ENCODE measurements at places on chromosomes 5 and 9. TPM values are rescaled to one million over a fixed set of nuclear protein-coding genes. Genes with fewer than 3 reads are reported as not detected.
A peak's percentile ranks its signal among the peaks of the same experiment; 100 is the strongest.

- no peak for DNase-seq
- no peaks in the 10 kb centered on the region for H3K4me1 ChIP-seq
- no peaks in the 10 kb centered on the region for H3K27me3 ChIP-seq
- H3K4me3 ChIP-seq = no peak overlapping the region
- H3K27ac ChIP-seq = no peak overlapping the region
Measured at GRCh38 chr5:38563624-38564023, 7.2 kb upstream of the LIFR start.

DNA sequence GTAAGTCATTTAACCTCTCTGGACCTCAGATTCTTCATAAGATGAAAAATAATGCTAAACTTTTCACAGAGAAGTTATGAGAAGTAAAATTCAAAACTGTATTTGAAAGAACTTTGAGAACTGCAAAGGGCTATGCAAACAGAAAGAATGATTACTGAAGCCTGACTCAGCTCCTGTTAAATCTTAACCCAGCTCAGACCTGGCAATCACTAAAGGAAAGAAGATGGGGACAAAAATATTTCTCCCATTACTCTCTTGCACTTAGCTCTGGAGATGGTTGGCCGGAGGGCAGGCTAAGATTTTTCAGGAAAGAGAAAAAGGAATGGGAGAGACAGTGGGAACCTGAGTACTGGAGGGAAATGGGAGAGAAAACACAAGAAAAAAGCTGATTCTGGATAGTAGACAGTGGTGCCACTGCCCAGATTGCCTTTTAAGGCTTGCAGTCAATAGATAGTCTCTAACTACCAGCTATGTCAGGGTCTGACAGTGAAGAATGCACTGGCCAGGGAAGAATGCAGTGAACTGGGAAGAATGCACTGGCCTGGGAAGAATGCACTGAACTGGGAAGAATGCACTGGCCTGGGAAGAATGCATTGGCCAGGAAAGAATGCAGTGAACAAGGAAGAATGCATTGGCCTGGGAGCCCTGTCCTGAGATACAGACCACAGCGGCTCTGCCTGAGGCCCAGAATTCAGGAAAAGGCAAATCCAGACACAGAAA lies 25.2 kb upstream of the CEMIP2 start:
- no peaks in the 10 kb centered on the region for H3K36me3 ChIP-seq
- H3K4me1 ChIP-seq = no peaks in the 10 kb centered on the region
- DNase-seq = no peak
- H3K27ac ChIP-seq = no peak overlapping the region
- no peaks in the 10 kb centered on the region for H3K27me3 ChIP-seq

- no peaks in the 10 kb centered on the region for H3K27me3 ChIP-seq
- peaks cover 6% of the 10 kb centered on the region for H3K4me1 ChIP-seq
- H3K36me3 ChIP-seq = no peaks in the 10 kb centered on the region
- H3K4me3 ChIP-seq = no peak overlapping the region
Measured at GRCh38 chr5:78908173-78909061, 76.7 kb downstream of the ARSB start.

DNA sequence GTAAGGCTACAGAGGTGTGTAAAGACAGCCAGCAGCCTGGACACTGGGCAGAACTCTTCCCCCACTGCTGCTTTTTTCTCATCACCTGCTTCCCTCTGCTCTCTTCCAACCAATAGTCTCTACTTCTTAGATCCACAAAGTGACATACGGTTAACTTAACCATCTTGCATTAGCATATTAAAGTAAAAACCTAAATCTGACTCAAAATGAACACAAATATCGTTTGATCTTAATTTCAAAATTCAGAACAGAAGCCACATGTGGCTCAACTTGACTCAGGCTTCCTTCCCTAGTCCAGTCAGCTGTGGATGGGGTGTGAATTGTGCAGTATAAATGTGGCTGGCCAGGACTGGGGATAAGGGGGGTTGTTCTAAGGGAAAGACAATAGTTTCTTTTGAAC lies 114.3 kb downstream of the STARD4 start:
- H3K36me3 ChIP-seq = no peaks in the 10 kb centered on the region
- H3K4me3 ChIP-seq = no peak overlapping the region
- H3K27me3 ChIP-seq = no peaks in the 10 kb centered on the region
- no peaks in the 10 kb centered on the region for H3K4me1 ChIP-seq

GRCh38 chr9:93658184-93658925 lies 82.0 kb downstream of the PHF2 start:
- H3K4me3 ChIP-seq = no peak overlapping the region
- H3K36me3 ChIP-seq = peaks cover 41% of the 10 kb centered on the region
- no peak for DNase-seq
- no peaks in the 10 kb centered on the region for H3K27me3 ChIP-seq

- no peak for DNase-seq
- H3K36me3 ChIP-seq = no peaks in the 10 kb centered on the region
- no peaks in the 10 kb centered on the region for H3K4me1 ChIP-seq
- peak overlapping the region; percentile 65 for H3K27ac ChIP-seq
Measured at GRCh38 chr5:41195228-41195627, 18.1 kb downstream of the C6 start.

- H3K36me3 ChIP-seq = no peaks in the 10 kb centered on the region
- DNase-seq = no peak
- H3K27ac ChIP-seq = no peak overlapping the region
- H3K4me1 ChIP-seq = no peaks in the 10 kb centered on the region
Measured at GRCh38 chr5:78433972-78434371, 73.6 kb downstream of the SCAMP1 start.

GRCh38 chr5:86756839-86757238 lies 139.1 kb downstream of the COX7C start:
- DNase-seq = no peak
- no peaks in the 10 kb centered on the region for H3K27me3 ChIP-seq
- no peaks in the 10 kb centered on the region for H3K36me3 ChIP-seq
- H3K4me1 ChIP-seq = no peaks in the 10 kb centered on the region
- H3K27ac ChIP-seq = no peak overlapping the region

- no peaks in the 10 kb centered on the region for H3K4me1 ChIP-seq
- DNase-seq = no peak
- no peak overlapping the region for H3K4me3 ChIP-seq
- no peak overlapping the region for H3K27ac ChIP-seq
Measured at GRCh38 chr9:98568234-98568908, 140.4 kb downstream of the GABBR2 start.

DNA sequence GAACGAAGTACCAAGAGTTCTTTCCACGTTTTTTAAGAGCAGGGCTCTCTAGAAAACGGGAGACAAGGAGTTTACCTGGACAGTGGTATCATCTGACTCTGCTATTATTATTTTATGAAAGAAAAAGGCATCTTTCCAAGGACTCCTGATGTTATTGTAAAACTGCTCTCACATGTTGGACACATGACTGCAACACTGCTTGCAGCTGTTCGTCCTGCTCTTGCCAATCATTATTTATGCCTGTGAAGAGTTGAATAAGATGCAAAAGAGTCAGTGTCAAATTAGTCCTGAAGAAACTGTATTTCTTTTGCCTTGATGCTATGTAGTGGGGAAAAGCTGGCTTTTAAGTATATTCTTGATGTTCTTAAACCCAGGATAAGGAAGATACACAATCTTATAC lies 284.5 kb upstream of the PTGER4 start:
- H3K4me3 ChIP-seq = no peak overlapping the region
- H3K36me3 ChIP-seq = no peaks in the 10 kb centered on the region
- H3K4me1 ChIP-seq = no peaks in the 10 kb centered on the region
- no peak overlapping the region for H3K27ac ChIP-seq
- DNase-seq = no peak

GRCh38 chr5:52870448-52870847 lies 82.7 kb downstream of the ITGA1 start:
- no peak overlapping the region for H3K27ac ChIP-seq
- H3K4me3 ChIP-seq = no peak overlapping the region
- peaks cover 7% of the 10 kb centered on the region for H3K36me3 ChIP-seq
- DNase-seq = peak; percentile 65
- no peaks in the 10 kb centered on the region for H3K4me1 ChIP-seq

- no peaks in the 10 kb centered on the region for H3K27me3 ChIP-seq
- H3K4me3 ChIP-seq = no peak overlapping the region
- no peak overlapping the region for H3K27ac ChIP-seq
Measured at GRCh38 chr5:59782856-59783255, 110.7 kb downstream of the PDE4D start.

DNA sequence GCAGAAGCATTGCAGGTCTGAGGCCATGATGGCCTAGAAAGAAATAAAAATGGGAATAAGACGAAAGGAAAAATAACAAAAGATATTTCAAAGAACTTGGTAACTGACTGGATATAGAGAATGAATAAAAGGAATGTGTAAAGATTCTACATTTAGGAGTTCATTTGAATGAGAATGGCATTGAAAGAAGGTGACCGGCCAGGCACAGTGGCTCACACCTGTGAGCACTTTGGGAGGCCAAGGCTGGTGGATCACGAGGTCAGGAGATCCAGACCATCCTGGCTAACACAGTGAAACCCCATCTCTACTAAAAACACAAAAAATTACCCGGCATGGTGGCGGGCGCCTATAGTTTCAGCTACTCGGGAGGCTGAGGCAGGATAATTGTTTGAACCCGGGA lies 8.6 kb downstream of the ZBTB26 start:
- H3K4me3 ChIP-seq = no peak overlapping the region
- H3K4me1 ChIP-seq = no peaks in the 10 kb centered on the region
- no peak overlapping the region for H3K27ac ChIP-seq
- H3K27me3 ChIP-seq = no peaks in the 10 kb centered on the region

GRCh38 chr9:120916991-120917880 lies 9.4 kb downstream of the TRAF1 start:
- no peak for DNase-seq
- peaks cover 4% of the 10 kb centered on the region for H3K4me1 ChIP-seq
- no peaks in the 10 kb centered on the region for H3K27me3 ChIP-seq
- no peaks in the 10 kb centered on the region for H3K36me3 ChIP-seq

GRCh38 chr5:59268756-59269415 lies 624.6 kb downstream of the PDE4D start:
- H3K27ac ChIP-seq = no peak overlapping the region
- no peak overlapping the region for H3K4me3 ChIP-seq
- no peaks in the 10 kb centered on the region for H3K36me3 ChIP-seq
- no peaks in the 10 kb centered on the region for H3K4me1 ChIP-seq

DNA sequence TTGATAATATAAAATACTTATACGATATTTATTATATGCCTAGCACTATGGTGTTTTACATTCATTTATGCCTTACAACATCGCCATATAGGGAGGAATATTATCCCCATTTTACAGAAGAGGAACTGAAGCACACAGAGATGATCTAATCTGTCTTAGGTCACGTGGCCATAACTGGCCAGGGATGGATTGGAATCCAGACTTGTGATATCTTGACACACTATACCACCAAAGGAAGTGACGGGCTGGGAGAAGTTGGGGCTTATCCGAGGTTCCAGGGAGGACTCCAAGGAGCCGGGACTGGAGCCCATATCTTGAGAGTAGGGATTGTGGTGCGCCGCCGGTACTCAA lies 129.8 kb downstream of the TMEM174 start:
- H3K27me3 ChIP-seq = peaks cover 83% of the 10 kb centered on the region
- DNase-seq = no peak
- no peak overlapping the region for H3K4me3 ChIP-seq
- no peak overlapping the region for H3K27ac ChIP-seq

GRCh38 chr9:68719847-68720246 lies 14.8 kb downstream of the PIP5K1B start:
- H3K4me1 ChIP-seq = no peaks in the 10 kb centered on the region
- no peaks in the 10 kb centered on the region for H3K27me3 ChIP-seq
- H3K4me3 ChIP-seq = no peak overlapping the region

DNA sequence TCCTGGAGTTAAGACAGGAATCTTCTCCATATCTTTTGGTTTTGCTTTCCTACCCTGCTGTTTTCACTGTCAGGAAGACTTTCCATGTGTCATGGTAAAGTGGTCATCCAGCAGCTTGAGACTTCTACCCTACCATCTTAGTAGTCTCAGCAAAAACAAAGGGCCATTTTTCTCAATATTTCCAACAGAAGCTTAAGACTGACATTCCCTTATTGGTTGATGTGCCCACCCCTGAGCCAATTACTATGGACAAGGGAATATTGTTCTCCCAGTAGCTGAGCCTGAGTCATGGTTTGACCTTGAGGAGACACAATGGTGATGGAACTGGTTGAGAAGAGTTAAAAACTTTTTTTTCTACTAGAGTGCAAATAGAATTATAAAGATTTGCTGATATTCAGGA lies 105.6 kb downstream of the CSNK1G3 start:
- H3K4me3 ChIP-seq = no peak overlapping the region
- no peak for DNase-seq
- H3K27ac ChIP-seq = no peak overlapping the region
- no peaks in the 10 kb centered on the region for H3K27me3 ChIP-seq

GRCh38 chr9:124855566-124855943 lies 2.3 kb downstream of the WDR38 start:
- H3K27ac ChIP-seq = no peak overlapping the region
- H3K27me3 ChIP-seq = no peaks in the 10 kb centered on the region
- H3K4me3 ChIP-seq = no peak overlapping the region
- no peaks in the 10 kb centered on the region for H3K36me3 ChIP-seq
- H3K4me1 ChIP-seq = peaks cover 9% of the 10 kb centered on the region
- DNase-seq = no peak

DNA sequence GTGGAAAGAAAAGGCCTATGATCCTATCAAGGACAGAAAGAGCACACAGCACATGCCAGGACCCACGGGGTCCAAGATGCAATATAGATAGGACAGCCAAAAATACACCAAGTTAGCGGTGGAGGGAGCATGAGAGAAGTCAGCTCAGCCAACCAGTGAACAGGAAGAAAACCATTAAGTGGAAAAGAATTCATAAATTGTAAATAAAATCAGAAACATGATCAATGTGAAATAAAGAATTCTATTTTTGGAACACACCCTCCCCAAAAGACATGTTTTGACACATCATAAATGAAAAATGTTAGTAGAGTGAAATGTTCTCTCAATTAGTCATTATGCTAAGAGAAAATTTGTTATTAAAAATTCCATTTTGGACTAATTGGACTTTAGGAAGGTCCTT lies 35.6 kb downstream of the ATPSCKMT start:
- H3K4me1 ChIP-seq = no peaks in the 10 kb centered on the region
- H3K27me3 ChIP-seq = no peaks in the 10 kb centered on the region
- H3K36me3 ChIP-seq = no peaks in the 10 kb centered on the region
- no peak overlapping the region for H3K27ac ChIP-seq
- H3K4me3 ChIP-seq = no peak overlapping the region
- no peak for DNase-seq

GRCh38 chr5:139459451-139459934 lies 3.0 kb downstream of the ECSCR start:
- no peak for DNase-seq
- no peaks in the 10 kb centered on the region for H3K36me3 ChIP-seq
- no peaks in the 10 kb centered on the region for H3K4me1 ChIP-seq
- H3K4me3 ChIP-seq = no peak overlapping the region
- H3K27me3 ChIP-seq = no peaks in the 10 kb centered on the region

HAVCR1 gene
- total RNA-seq = not detected

ENHO gene
- total RNA-seq = not detected

PCDHA12 gene
- total RNA-seq = 0.53 TPM

PCDHB3 gene
- 1.1 TPM for total RNA-seq

APBA1 gene
- 1.6 TPM for total RNA-seq

OR2S2 gene
- not detected for total RNA-seq

RACK1 gene
- 3,486 TPM for total RNA-seq

ITK gene
- total RNA-seq = 1.7 TPM

TPPP gene
- total RNA-seq = 1.3 TPM

CAVIN4 gene
- 0.28 TPM for total RNA-seq

Measured in adrenal gland (tissue), 19 donors.